ENCODE measurements at places on chromosomes 12 and 14.

- DNase-seq = no peak
Observed at GRCh38 chr14:87185961-87186560, 806.9 kb downstream of the GALC start.

- no peak for DNase-seq
Observed at GRCh38 chr12:97142737-97143410, 235.8 kb downstream of the NEDD1 start.

DNA sequence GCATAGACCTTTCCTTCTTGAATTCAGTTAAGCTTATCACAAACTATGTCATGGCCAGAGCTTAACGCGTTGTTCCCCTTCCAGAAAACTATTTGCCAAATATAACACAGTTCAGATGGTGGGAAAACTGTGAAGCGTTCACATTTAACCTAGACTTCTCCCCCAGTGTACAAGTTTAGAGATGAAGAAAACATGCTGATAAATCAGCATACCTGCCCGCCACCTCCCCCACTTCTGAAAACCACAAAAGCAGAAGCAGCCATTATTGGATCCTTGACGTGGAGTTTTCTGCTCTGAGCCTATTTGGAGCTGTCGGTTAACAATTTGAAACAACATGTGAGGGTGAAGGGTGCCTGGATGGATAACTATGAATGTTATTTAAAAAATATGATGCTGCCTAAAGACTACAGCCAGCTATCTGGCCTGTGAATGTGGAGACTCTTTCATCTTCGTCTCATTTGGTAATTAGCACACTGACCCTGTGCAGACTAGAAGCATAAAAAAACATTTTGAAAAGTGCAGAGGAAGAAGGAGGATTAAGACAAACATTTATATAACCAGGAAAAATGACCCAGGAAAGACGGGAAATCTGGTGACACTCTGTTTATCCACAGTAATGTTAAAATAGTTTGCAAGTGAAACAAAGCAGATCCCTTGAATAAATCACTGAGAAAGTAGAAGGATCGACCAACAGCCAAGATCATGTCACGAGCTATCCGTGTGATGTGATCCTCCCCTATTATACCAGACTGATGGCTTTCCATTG is 408.2 kb downstream of the AEBP2 start:
- no peak for DNase-seq

GRCh38 chr12:130169924-130170323 is 7.7 kb downstream of the FZD10 start:
- DNase-seq = no peak

GRCh38 chr14:104398656-104399055 is 180.9 kb upstream of the C14orf180 start:
- DNase-seq = no peak

- no peak for DNase-seq
Observed at GRCh38 chr14:66709291-66709690, 201.3 kb downstream of the GPHN start.

DNA sequence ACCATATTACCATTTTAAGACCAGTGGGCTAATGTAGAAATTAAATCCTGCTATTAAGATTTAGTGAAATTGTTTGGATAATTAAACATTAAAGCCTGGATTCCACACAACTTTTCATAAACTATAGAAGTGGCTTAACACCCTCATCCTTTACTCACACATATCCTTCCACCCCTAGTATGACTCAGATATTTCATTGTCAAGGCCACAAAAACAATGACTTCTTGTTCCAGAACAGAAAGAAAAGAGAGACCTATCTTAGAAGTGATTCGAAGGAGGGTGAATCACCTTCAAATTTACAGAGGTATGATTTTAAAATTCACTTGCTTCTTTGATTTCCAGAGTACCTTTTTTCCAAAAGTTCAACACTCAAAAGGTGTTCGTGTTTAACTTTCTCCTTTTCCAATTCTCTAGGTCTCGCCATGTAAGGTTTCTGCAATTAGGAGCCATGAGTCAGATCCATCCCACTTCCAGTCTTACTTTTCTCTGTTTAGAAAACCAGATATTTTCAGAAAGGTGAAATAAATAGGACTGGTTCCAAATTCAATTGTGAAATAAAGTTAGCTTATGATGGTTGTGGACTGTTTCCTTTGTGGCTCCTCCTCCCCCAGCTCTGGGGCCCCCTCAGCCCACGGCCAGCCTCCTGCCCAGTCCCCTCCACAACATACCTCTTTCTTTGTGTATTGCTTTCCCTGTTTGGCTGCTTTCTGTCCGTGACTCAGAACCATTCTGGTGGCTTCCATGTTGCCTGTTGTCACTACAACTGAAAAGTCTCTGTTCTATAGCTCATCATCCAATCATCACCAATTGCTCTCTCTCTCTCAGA is 24.6 kb upstream of the MGP start:
- DNase-seq = no peak

GRCh38 chr14:51592836-51593235 is 58.9 kb upstream of the FRMD6 start:
- no peak for DNase-seq

- no peak for DNase-seq
Observed at GRCh38 chr12:20142956-20143355, 225.4 kb upstream of the PDE3A start.

GRCh38 chr12:69024907-69025306 is 91.9 kb upstream of the CPM start:
- DNase-seq = no peak

- no peak for DNase-seq
Observed at GRCh38 chr12:124040291-124040690, 67.3 kb downstream of the ZNF664 start.

DNA sequence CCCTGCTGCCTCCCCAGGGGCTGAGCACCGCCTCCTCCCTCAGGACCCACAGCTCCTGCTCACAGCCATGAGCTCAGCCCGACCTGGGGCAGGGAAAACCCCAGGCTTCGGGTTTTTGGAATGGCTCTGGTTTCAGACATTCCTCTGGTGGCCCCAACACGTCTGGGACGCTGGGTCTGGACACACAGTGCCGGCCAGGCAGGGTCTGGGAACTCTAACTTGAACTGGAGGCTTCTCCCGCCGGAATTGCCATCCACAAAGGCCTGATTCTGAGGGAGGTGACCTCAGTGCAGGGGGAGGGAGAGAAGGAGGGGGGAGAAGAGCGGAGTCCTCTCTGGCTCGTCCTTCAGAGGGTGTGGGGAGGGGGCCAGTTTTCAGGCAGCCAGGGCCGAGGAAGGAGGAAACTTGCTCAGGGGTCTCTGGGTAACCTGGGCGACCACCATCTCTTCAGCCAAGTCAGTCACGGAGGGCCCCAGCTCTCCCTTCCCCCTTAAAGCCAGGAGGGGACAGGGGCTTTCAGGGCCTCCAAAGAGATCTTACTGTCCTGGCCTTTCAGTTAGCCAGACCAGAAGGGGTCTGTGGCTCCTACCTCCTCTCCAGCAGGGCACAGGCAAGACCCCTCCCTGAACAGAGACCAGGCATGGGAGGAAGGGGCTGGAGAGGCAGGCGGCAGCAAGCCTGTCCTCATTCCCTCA is 19.4 kb downstream of the NCKAP5L start:
- no peak for DNase-seq

GRCh38 chr14:57652769-57653168 is 159.1 kb upstream of the CCDC198 start:
- no peak for DNase-seq

GRCh38 chr14:59251811-59252771 is 63.6 kb downstream of the DAAM1 start:
- no peak for DNase-seq

- no peak for DNase-seq
Observed at GRCh38 chr12:111330800-111331752, 37.8 kb downstream of the PHETA1 start.

DNA sequence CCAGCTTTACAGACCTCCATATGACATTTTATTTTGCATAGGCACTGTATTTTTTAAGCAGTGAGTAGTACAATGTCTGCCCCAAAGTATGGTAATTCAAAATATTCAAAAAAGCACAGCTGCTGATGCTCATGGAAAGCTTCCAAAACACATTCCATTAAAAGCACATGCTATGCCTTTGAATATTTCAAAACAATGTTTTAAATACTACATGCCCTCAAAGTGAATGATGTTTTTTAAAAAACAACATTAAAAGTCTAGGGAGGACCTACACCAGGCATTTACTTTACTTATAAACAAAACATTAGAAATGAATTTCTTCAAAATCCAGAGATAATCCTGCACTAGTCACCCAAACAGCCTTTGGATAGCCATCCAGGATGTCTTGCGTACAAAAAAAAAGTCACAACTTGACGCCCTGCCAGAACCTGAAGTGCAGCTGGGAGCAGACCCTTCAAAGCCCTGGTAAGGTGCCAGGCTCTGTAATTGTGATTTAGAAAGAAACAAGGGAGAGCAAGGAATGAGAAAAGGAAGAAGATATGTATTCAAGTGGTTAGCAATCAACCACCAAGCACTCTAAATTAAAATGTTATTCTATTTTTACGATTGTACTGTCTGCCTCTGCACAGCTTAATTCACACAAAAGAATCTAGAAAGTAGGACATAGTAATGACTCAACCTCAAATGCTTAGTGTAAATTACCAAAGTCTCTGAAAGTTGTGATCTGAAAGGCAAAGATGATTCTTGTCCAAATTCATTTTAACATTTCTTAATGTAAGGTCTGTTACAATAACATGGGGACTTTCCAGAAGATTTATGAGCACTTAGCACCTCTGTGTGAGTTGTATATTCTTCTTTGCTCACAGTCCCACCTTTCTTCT is 31.9 kb downstream of the CEP83 start:
- no peak for DNase-seq

GRCh38 chr12:12722435-12723148 is 5.4 kb downstream of the CDKN1B start:
- no peak for DNase-seq

- no peak for DNase-seq
Observed at GRCh38 chr12:65355461-65355860, 77.0 kb downstream of the MSRB3 start.

- DNase-seq = no peak
Observed at GRCh38 chr14:60790850-60791249, 56.3 kb downstream of the MNAT1 start.

DNA sequence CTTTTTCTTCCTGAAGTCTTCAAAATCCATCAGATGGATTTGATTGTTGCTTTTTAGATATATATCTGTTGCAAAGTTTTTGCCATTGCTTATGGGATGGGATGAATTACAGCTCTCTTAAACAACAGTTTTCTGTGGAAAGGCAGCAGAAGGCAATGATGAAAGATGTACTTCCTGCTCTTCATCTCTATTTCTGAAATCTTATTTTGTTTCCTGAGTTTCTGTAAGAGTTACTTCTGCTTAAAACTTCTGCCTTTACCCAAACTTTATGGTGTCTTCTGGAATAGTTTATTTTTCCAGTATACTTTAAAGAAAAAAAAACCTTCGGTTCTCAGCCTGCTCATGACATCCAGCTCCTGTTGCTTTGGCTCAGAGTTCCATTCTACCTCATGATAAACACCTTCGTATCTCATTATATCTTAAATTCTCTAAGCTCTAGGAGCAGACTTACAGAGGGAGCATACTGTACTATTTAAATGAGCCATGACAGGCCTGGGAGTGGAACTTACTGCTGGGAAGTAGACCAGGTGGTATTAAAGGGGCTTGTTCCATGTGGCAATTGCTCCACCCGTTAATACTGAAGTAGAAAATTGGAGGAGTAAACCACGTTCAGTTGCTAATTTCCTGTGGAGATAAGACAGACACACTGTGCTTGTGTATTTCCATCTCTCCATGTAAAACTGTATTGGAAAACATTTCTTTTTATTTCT is 288.4 kb downstream of the FBXL14 start:
- DNase-seq = no peak

DNA sequence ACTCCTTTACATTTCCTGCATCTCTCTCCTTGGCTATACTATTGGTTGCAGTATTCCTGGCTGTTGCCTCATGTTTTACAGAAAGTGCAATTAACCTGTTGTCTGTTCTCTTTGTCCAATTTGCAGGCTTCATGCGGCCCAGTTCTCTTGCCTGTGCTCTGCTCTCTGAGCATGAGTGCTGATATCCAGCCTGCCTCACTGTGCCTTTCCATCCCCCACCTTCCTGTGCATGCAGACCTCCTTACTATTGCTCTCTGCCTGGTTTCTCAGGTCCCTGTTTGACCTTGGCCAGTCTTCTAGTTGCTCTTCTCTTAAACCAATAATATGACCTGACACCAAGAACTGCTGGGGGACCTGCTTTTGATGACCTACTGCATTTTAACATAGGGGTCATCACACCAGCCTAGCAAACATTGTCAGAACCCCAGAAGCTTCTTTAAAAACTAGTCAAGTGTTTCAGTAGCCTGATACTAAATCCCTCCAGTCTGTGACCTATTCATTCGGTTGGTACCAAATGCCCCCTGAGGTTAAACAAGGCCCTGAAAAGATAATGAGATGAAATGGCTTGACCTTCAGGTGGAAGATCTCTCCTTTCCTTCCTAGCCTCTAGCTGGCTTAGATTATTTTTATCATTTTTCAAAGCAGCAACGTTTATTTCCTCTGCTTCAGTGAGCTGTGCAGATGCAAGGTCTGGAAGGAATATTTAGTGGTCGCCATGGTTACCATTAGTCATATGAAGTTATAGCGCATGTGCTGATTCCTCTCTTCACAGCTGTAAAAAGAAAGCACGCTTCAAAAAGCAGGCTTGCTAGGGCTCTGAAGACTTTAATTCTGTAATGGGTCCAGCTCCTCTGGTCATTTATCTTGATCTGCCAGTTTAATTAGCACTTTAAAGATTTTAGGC is 216.5 kb downstream of the PHLDA1 start:
- DNase-seq = no peak

- DNase-seq = no peak
Observed at GRCh38 chr14:101889898-101890297, 74.5 kb upstream of the DYNC1H1 start.

GRCh38 chr12:25985316-25986175 is 27.1 kb downstream of the RASSF8 start:
- no peak for DNase-seq

DNA sequence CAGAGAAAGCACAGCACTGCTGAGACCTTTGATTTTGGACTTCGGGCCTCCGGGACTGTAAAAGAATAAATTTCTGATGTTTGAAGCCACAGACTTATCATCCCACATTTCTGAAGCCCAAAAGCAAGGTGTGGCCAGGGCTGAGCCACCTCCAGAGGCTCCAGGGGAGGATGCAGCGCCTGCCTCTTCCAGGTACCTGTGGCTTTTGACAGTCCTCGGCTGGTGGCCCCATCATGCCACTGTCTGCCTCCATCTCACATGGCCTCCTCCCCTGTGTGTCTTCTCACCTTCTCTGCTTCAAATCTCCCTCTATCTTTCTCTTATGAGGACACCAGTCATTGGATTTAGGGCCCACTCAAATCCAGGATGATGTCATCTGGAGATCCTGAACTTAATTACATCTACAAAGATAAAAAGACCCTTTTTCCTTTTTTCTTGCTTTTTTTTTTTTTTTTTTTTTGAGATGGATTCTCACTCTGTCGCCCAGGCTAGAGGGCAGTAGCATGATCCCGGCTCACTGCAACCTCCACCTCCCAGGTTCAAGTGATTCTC is 15.4 kb downstream of the GSC start:
- no peak for DNase-seq

- no peak for DNase-seq
Observed at GRCh38 chr14:94770815-94771157, 873 bp upstream of the GSC start.

GRCh38 chr14:77022236-77022852 is 6.2 kb downstream of the IRF2BPL start:
- no peak for DNase-seq

- no peak for DNase-seq
Observed at GRCh38 chr12:38389614-38390013, 73.0 kb downstream of the ALG10B start.

- no peak for DNase-seq
Observed at GRCh38 chr12:64656429-64656828, 46.1 kb downstream of the RASSF3 start.
